NCI-H2029 treated with DMSO at 0.1 percent for 48 hours (cell line): ENCODE measurements at places on chromosomes 7 and 10.

DNA sequence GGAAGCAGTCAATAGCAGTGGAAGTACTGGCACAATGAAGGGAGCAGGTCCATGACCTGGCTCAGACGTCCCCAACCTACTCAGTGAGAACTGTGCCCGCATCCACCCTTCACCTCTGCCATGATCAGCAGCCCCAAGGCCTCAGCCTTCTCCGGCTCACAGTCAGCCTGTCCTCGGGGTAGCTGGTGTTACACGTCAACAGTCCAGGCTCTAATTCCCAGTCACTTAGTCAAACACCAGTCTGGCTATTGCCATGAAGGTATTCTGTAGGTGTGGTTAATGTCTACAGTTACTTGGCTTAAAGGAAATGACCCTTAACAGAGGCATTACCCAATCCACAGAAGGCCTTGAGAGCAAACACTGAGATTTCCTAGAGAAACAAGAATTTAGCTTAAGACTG, 49.1 kb downstream of the GRB10 start:
- DNase-seq = no peak

GRCh38 chr7:84339306-84339705, 144.7 kb upstream of the SEMA3A start:
- no peak for DNase-seq

DNA sequence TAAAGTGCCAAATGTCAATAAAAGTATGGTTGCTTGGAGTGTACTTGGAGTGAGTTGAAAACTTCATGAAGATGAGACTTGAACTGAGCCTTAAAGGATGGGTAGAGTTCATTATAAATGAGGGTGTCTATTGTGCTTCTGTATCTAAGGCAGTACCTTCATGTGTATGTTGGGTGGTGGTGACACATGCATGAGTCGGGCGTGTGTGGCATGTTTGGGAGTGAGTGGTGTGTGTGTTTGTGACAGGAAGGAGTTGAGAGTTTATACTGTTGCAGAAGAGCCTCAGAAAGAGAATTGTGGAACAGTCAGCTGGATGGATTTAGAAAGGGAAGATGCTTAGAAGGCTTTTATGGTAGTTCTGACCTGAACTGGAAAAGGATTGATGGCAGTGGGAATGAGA, 6.0 kb upstream of the ZRANB1 start:
- no peak for DNase-seq

- no peak for DNase-seq
Observed at GRCh38 chr10:67883710-67884312, 645 bp upstream of the SIRT1 start.

GRCh38 chr7:116610721-116611120, 61.3 kb upstream of the MET start:
- DNase-seq = no peak

- no peak for DNase-seq
Observed at GRCh38 chr10:86163522-86164173, 202.9 kb downstream of the GRID1 start.

DNA sequence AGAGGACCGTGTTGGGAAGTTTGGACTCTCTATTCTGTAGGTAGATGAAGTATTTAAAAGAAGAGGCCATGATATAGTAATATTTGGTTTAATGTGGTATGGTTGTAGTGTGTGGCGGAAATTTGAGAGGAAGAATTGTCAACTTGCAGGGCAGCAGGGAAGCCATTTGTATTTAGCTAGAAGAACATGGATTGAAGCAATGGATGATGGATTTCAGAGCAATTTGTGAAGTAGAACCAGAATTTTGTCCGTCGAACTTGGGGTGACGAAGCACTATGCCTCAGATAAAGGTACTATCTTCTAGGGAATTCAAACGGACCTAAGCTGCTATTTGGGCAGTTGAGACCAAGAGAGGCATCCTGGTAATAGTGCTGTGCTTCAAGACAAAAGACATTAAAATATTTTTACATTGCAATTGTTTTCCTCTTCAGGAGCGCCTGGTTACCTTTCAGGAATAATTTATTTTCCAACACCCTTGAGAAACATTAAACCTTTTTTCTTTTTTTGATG, 615 bp upstream of the WBP1L start:
- DNase-seq = no peak

DNA sequence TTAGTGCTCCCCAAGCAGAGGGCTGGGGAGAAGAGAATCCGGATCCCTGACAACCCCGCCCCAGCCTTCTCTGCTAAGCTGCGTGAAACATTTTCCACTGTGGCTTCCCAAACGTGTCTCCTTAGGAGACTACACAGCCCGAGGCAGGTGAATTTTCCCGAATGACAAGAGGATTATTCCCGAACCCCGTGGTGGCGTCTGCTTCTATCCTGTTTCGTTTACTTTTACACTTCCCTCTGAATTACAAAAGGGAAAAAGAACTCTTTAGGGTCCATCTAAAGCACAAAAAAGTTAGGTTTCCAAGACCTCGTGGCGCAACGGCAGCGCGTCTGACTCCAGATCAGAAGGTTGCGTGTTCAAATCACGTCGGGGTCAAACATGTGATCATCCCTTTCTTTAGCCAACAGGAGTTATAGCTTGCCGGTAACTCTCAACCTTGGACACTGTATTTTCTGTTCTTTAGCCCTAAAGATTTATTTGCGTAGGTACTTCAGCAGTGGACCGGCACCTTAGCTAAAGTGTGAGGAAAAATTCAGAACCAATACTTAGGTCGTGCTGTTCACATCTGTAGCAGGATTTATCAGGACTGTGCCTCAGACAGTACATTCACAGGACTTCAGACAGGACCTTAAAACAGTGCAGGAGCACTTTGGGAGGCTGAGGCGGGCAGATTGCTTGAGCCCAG, 3.2 kb upstream of the ZNF789 start:
- no peak for DNase-seq

DNA sequence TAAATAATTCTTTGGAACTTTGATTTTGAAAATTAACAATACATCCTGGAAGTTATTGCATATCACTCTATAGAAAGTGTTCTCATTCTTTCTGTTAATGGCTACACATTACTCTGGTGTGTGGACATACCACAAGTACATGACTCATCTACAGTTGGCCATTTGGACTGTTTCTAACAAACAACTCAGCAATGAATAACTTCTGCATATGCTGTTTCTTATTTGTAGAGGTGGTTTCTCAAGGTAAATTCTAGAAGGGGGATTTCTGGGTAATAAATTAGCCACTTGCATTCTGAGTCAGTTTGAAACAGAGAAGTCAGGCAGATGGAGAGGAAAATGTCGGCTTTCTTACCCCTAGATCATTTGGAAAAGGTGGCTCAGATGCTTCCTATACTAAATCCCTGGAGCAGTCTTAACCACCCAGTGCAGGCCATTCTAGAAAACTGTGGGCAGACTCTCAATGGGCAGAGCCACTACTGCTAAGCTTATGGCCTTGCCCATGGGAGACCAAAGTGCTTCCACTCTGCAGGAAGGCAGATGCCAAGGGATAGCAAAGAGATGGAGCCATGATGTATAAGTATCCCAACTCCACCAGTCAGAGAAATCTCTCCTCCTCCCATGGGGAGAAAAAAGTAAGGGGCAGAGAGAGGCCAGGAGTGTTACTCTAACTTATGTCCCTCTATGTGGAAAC, 194.0 kb upstream of the PLPP4 start:
- no peak for DNase-seq

- no peak for DNase-seq
Observed at GRCh38 chr7:30594048-30594539, 584 bp upstream of the GARS1 start.

DNA sequence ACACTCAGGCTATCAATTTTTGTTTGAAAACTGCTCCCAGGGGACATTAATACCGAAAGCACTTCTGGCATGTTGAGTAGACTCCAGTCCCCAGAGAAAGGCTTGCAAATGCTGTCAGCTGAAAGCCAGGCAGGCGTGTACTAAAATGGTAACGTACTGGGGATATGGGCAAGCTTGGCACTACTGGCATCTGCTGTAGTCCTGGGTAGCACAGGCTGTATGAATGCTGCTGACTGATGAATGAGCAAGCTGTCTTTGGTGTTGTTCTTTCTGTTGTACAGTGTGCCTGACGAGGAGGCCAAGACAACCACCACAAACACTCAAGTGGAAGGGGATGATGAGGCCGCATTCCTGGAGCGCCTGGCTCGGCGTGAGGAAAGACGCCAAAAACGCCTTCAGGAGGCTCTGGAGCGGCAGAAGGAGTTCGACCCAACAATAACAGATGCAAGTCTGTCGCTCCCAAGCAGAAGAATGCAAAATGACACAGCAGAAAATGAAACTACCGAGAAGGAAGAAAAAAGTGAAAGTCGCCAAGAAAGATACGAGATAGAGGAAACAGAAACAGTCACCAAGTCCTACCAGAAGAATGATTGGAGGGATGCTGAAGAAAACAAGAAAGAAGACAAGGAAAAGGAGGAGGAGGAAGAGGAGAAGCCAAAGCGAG, 53.5 kb upstream of the AGBL3 start:
- no peak for DNase-seq

DNA sequence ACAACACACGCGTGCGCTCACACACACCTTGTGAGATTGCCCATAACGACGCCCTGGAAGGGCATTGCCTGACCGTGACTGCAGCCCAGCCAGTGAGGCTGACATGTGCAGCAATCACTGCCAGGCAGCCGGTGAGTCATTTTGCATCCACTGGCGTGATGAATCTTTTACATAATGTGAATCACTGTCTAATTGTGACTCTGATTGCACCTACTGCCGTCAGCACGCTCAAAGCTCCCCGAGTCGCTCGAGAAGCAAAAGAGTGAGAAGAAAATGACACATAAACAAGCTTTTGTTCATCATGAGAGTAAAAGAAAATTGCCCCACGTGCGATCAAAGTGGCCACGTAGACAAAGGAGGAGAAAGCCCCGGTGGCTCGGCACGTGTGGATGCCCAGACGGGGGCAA, 117.4 kb upstream of the PFKP start:
- DNase-seq = no peak

DNA sequence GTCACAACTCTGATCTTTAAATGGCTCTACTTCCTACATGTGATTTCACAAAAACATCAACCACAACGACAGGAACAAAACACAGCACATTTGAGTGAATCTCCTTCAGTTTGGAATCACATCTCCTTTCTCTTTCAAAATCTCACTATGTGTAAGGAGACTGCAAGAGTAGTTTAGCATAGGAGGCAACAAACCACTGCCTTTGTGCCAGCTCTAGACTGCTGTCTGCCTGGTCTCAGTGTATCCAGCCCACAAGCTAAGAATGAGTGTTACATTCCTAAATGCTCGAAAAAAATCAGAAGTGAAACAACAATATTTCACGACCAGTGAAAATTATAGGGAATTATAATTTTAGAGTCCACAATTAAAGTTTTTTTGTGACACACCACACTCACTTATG, 217.0 kb upstream of the STEAP4 start:
- no peak for DNase-seq

GRCh38 chr10:101950213-101950612, 105.8 kb downstream of the ARMH3 start:
- DNase-seq = no peak

- DNase-seq = no peak
Observed at GRCh38 chr7:140245611-140246105, 68.9 kb upstream of the KDM7A start.

- no peak for DNase-seq
Observed at GRCh38 chr10:21432266-21432665, 93.2 kb downstream of the SKIDA1 start.

DNA sequence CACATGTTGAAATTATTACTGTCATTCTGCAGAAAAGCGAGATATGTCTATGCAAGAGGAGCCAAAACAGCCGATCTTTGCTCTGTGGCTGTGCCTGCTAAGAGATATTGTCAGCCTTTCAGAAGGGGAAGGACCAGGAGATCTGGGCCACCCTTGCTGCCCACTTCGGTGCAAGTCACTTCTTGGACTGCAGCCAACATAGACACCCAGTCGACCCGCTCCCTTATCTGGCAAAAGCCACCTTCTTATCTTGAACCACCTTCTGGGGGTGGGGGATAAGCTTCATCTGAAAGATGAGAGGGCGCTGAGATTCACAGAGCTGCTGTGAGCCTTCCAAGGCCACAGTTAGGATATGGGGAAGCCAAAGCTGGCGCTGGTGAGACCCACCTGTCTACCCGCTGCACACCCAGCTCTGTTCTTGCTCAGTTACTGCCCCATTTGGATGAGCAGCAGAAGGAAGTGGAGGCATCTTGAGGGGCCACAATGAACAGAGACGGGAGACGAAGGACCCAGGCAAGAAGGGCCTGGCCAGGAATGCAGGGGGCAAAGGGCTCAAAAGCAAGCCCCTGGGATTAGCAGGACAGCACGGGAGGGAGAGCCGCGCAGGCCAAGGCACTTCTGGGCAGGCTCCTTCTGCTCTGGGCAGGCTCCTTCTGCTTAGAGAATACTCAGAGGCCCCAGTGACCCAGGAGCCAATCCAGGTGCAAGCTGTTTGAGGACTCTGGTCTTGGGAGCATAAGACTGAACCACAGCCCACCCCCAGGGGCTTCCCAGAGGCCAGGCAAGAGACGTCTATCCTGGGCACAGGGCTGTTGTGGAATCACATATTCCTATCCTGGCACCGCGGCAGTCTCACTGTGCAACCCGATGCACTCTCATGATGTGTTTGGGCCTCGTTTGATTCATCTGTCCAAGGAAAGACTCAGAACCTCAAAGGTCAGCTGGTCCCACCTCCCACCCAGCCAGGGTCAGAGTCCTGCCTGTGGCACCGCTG, 38.4 kb upstream of the NPFFR1 start:
- no peak for DNase-seq

DNA sequence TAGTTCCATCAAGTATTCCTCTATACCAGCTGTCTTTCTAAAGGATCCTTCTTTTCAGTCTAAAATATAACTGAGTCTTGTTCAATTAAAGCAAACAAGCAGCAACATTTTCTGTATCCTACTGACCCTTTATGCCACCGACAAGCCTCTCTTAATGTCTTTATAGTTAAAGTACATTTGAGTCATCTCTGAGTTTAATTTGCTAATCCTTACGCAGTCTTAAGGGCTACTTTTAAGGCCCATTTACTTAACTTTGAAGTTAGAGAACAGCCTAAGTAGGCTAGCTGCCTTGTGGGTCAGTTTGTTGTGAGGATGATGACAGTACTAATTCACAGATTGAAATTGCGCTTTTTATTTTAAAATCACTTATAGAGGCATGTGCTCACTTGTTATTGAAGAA, 265.5 kb upstream of the FERD3L start:
- DNase-seq = no peak

DNA sequence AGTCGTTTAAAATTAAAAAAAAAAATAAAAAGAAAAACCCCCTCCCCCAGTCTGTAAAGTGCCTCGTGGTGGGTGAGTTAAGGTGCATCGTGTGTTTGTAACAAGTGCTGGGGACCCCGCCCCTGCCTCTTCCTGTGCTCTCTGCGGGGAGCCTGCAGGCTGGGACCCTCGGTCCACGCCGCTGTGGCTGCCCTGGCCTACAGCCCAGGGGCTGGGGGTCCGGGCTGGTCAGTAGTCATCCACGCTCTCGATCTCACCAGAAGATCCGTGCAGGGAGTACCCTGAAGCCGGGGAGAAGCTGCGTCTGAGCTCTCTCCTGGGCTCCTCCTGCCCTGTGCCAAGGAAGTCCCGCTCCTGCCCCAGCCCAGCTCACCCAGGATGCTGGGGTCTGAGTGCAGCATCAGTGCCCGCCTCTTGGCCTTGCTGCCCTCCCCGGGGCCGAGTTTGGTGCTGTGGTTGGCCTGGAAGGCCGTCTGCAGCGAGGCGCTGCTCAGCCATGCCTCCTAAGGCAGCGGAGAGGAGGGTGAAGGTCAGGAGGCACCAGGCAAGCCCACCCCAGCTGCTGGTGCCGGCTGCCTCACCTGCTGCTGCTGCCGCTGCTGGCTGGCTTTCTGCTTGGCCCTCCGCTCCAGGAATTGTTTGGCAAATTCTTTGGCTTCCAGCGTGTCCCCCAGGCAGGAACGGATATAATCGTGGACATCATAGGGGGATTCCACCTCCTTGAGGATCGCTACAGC, 8.1 kb downstream of the GNB2 start:
- no peak for DNase-seq
